Osteoblast (primary cell): ENCODE measurements at places on chromosomes 6 and 20. TPM values are rescaled to one million over a fixed set of nuclear protein-coding genes. Genes with fewer than 3 reads are reported as not detected.

DNA sequence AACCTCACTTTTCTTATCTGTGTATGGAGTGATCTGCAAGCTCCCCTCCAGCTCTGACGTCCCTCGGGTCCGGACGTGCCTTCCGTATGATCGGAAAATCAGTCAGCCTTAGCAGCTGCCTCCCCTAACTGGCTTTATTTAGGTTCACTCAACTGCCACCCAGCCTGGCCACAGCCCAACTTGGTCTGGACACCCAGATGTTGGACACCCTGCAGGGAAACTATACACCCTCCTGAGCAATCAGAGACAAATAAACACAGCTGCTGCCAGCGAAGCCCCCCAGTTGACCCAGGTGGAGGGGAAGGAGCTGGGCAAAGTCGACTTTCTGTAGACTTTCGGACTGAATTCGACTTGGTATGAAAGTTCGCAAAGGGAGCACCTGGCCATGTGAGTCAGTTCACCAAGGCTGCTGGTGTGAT lies 28.9 kb downstream of the TBC1D7 start:
- no peak for DNase-seq

- DNase-seq = no peak
Measured at GRCh38 chr6:88631830-88632229, 331.6 kb downstream of the RNGTT start.

DNA sequence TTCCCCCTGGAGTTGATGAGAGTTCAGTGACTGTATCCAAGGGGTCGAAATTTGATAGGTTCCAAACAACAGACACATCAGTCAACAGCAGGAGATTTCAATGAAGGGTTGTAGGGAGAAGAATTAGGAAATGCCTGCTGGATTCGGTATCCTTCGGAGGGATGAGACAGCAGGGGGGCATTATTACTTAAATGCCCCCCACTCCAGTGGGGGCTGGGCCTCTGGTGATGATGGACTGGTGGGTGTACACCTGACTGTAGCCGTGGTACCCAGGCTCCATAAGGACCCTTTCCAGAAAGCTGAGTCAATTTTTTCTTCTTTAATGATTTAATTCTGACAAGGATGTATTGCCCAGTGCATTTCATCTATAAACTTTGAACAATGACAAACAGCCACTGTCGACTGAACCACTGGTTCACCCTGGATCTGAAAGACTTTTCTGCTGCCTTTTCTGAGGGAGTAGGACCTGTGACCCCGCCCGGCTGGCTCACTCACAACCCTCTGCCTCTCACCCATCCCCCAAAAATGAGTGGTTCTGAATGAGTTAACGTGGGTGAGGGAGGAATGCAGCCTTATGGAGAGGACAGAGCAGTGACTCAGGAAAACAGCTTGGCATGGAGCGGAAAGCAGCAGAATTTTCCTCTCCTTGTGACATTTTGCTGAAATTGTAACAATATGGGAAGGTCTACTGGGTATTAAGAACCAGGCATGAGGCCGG lies 41.0 kb downstream of the ZMYND8 start:
- DNase-seq = peak; percentile 89

DNA sequence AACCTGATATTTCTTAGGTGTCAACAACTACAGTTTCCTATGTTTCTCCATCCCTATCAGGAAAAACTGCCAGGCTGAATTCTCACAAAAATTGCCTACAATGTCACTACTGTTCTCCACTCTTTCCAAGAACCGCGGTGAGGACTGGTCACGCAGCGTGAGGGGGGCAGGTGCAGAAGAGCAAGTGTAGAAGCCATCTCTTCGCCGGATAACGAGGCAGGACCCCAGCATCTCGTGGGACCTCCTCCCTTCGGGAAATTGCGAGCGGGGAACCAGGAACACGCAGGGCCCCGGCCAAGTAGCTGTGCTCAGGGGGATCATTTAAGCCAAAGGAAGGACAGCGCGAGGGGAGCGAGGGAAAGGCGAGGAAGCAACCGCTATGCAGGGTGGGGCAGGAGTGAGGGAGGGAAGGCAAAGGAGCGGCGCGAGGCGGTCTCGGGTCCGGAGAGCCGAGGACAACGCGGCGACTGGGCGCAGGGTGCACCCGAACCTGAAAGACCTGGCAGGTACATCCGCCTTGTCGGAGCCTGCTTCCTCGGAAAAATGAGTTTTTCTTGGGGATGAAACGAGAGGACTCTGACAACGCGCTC lies 559 bp downstream of the APMAP start:
- DNase-seq = no peak

GRCh38 chr6:90066697-90067096 lies 172.4 kb downstream of the GJA10 start:
- DNase-seq = peak; percentile 17

DNA sequence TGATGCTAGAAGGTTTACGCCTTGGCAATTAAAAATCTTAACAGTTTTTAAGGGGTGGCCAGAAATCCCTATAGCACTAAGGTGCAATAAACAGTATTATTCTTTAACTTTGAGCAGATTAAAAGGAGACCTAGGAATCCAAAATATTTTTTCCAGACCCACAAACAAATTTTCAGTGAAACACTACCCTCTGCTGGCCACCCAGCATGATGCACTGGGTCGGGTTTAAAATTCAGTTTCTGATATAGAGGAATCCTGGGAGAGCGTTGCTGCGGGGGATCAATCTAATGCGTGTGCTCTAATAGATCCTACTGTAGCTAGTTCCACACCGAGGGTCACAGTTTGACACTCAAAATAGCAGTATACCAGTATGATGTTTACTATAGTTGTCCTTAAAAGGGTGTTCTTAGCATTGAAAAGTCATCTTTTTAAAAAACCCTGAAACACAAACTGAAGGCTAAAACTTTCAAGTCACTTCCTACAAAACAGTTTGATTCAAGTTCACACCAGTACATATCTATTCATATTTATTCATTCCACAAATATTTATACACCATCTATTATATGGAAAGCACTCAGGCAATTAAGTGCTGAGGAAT lies 10.2 kb downstream of the UBE3D start:
- DNase-seq = peak; percentile 73

GRCh38 chr6:97629180-97629579 lies 346.2 kb upstream of the MMS22L start:
- DNase-seq = no peak

DNA sequence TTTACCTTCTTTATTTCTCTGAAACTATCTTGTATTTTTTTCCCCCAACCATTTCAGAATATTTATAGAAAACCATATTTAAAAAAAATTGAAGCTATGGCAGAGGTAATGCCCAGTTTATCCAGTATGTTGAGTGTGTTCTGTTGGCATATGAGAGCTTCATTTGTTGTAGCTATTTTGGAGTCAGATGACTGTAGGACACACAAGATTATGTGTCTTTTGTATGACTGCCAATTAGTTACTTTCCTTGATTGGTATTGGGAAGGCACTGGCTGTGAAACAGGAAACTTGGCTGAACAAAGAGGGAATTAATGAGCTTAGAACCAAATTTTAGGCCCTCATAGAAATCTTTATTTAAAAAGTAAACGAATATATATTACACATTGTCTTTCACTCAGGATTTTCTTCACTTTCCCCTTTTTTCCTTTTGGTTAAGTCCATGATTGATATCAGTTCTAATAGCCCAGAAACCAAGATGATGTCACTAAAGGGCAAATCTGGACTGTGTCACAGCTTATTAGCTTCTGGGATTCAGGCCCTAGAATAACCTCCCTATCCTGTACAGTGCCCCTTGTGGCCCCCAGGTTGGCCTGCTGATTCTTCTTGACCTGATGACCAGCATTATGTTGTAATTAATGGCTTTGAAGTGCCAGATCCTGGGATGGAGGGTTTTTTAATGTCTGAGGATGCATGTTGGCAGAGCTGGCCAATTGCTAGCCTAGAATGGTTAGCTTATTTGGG lies 10.1 kb downstream of the CDC5L start:
- no peak for DNase-seq

DNA sequence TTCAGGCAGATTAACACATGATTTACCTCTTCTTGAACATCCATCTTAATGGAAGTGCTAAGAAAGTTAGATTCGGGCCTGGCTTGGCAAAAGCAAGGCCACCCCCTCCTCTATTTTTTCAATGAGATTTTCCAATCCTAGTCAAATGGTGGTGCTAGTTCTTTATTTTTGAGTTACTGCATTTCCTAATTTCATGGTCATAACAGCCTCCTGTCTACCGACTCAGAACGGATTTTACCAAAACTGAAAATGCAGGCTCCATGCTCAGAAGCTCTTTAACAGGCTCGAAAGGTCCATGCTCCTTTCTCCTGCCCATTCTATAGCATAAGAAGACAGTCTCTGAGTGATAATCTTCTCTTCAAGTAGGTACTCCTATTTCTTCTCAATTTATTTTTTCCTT lies 117.2 kb upstream of the ESR1 start:
- peak; percentile 86 for DNase-seq

- DNase-seq = no peak
Measured at GRCh38 chr6:17281497-17282481, 628 bp downstream of the RBM24 start.

DNA sequence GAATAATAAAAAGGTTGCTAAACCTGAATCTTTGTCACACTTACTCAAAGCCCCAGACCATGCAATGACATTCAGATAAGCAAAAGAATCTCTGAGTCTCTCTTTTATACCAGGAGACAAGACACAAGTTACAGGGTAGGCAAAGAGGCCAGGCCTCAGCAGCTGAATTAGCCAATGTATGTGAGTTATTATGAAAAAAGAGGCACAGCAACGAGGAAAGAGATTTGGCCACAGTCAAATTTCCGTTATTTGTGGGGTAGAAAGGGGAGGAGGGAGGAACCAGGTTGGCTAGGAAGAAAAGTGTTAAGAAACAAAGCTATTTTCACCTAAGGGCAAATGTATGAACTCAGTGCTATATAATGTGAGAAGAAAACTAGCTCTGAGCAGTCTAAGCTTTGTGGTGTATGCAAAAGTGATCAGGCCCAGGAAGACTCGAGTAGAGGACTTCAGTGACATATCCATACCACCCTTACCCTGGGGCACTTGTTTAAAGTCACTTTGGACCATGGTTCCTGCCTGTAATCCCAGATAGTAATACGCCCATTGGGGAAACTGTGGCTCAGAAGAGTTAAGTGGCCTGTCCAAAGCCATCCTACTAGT lies 19.1 kb downstream of the IPCEF1 start:
- DNase-seq = no peak

DNA sequence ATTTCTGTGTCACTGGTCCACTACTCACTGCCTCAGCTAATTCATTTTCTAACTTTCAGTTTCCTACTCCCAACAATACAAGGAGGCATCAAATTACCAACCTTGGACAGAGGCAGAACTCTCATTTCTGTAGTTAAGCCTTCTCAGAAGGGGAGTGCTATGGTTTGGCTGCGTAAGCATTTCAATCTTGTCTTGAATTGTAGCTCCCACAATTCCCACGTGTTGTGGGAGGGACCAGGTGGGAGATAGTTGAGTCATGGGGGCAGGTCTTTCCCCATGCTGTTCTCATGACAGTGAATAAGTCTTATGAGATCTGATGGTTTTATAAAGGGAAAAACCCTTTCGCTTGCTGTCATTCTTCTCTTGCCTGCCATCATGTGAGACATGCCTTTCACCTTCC lies 22.9 kb downstream of the HLA-DRA start:
- DNase-seq = no peak

DNA sequence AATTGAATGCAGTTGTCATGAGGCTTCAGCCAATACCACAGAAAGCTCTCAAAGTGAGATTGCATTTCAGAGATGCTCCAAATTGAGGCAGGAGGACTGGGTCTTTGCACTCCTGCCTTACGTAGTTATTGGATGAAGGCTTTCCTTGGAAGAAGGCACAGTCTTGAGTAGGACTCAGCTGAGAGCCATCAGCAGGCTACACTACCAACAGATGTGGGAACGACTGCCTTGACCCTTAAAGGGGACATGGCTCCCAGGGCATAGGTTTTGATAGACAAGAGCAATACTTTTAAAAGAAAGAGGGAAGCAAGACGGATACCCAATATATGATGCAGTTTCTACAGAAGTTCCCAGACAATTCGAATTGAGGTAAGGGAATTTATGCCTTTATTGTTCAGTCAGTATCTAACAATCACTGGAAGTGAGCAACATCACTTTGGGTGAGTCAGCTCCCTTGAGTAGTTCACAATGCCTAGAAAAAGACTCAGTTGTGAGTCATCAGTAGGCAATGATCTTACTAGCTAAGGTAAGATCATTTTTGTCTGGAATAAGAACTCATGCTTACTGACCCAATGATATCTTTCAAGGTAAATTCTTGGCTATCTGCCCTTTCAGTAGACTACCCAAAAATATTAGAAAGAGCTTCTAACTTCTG lies 390.8 kb downstream of the GJA1 start:
- peak; percentile 48 for DNase-seq

- DNase-seq = no peak
Measured at GRCh38 chr6:115575285-115575684, 485.4 kb downstream of the FRK start.

- no peak for DNase-seq
Measured at GRCh38 chr20:17867131-17867925, 101.3 kb downstream of the SNX5 start.

GRCh38 chr6:41591122-41591521 lies 44.9 kb downstream of the FOXP4 start:
- DNase-seq = no peak

- peak; percentile 8 for DNase-seq
Measured at GRCh38 chr6:45116714-45117410, 211.3 kb upstream of the RUNX2 start.

Gene IP6K3
- under 0.01 and 0.29 TPM in 2 replicates for total RNA-seq

Gene HAO1
- not detected in 2 replicates for total RNA-seq

Gene FAM217A
- total RNA-seq = not detected in 2 replicates

Gene PRL
- under 0.01 TPM in 1 of 2 replicates, not detected in the other for total RNA-seq

Gene OR2H2
- total RNA-seq = not detected in 2 replicates

Gene SLC13A3
- total RNA-seq = 0.59 and 1.8 TPM in 2 replicates

Gene MOG
- not detected in 2 replicates for total RNA-seq

Gene RFX6
- total RNA-seq = not detected in 2 replicates

Gene TMEM14B
- 64.1 and 73.1 TPM in 2 replicates for total RNA-seq

Gene ZNF512B
- 12.1 and 14.5 TPM in 2 replicates for total RNA-seq
